MCF 10A (cell line): ENCODE measurements at places on chromosomes 1 and 21.

- DNase-seq: peak; percentile 87
These were observed 8.2 kb upstream of the TARBP1 start for GRCh38 chr1:234486858-234487840.

DNA sequence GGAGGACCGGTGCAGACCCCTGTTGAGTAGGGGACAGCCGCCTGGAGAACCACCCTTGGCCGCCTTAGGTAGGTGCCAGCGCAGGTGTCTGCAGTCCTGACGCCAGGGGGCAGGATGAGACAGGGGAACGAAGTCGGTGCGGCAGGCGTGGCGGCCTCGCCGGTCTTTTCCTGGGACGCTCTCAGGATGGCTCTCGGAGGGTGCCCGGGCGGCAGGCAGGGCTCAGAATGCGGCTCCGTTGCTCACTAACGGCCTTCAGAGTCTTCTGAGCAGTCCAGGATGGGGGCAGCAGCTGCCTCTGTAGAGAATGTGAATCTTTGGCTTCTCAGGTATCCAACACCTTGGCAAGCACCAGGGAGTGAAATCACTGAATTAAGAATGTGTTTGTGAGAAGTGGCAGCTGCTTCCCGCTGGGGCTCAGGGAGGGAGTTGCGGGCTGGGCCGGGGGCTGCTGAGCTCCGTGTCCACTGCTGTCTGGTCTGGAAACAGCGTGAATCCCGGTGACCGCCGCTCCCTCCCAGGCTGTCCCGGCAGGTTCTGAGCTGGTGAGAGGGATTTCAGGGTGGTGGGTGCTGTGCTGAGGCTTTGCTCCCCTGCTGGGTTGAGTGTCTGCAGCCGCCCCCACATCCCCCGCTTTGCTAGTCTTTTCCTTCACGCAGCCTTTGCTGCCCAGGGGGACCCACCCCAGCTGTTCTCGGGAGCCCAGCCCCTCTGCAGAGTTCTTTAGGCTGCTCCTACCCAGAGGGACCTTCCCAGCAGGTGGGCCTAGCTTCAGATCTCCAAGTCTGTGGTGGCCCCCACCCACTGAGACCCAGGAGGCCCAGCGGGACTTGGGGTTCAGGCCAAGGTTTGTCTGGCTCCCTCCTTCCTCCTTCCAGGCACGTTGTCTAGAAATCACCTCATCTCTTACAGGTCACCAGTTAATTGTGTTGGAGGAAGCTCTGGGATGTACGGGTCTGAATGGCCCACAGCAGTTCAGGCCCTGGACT is 11.1 kb upstream of the C1orf174 start:
- DNase-seq: peak; percentile 77

DNA sequence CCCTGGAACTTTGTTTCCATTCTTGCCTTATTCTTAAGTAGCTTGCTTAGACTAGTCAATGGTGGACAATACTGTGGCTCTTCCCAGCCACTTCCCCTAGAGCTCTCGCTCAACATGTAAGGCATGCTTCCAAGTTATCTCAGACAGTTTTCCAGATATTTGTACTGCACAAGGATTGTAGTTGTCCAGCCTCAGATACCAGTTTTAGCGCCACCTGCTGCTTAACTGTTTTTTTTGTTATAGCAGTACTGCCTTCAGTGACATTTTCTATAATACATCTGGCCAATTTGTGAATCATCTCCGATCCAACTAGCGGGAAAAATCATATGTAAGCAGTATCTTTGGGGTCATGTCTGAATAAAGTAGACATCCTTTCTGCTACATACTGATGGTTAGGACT is 346.7 kb upstream of the ADGRL4 start:
- DNase-seq: peak; percentile 66

DNA sequence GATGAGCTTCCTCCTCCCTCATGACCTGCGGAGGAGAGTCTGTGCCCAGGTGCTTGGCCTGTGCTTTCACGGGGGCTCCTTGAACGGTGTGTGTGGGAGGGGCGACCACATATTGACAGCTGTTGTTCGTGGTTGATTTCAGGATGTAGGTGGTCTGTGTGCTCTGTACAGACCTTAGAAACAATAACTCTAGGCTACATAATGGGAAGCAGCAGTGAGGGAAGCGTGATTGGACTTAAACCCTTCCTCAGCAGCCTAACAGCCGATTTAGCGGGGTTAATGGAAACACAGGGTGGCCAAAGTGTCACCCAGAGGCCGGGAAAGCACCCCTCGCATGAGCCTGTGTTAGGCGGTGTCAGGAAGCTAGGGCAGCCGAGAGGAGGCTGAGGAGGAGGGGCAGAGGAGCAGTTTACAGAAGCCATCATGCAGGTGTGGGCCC is 56.0 kb downstream of the TBCE start:
- no peak for DNase-seq

GRCh38 chr1:206001476-206001888 is 1.7 kb downstream of the RAB7B start:
- peak; percentile 99 for DNase-seq

GRCh38 chr1:193310564-193310963 is 124.2 kb upstream of the B3GALT2 start:
- DNase-seq: no peak

DNA sequence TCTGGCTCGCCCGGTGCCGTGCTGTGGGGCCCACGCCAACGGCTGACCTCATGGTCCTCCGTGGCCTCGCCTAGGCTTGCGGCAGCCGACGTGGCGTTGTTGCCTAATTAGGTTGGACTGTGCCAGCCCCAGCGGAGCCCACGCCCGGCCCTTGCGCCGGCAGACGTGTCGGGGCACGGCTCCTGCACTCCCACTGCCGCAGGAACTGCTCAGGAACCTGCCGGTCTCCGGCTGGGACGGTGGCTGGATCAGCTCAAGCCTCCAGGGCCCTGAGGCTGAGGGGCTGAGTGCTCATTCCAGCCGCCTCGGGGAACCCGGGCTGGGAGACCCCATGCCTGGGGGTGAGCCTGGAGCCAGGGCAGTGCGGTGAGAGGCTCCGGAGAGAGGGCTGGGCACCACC is 16.1 kb upstream of the PEX10 start:
- peak; percentile 79 for DNase-seq

GRCh38 chr1:43602990-43603389 is 47.0 kb upstream of the KDM4A start:
- no peak for DNase-seq

GRCh38 chr1:173353350-173353749 is 123.8 kb upstream of the PRDX6 start:
- no peak for DNase-seq

- DNase-seq: no peak
These were observed 72.1 kb downstream of the GPR52 start for GRCh38 chr1:174519844-174520243.

- DNase-seq: peak; percentile 48
These were observed 92.5 kb downstream of the SLC25A24 start for GRCh38 chr1:108107658-108108057.

DNA sequence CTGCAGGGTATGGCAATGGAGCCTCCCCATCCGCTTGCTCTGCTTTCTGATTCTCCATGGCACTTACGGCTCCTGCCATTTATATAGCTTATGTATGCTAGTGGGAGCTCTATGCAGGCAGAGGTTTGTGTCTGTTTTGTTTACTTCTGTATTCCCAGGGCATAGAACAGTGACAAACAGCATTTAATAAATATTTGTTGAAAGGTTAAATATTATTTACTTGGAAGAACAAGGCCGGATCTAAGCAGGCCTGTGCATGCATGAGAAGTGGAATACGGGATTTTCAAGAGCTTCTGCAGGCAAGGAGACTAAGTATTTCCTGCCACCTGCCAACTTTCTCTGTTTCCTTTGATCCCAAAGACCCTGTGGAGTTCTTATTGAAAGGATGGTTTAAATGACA is 90.7 kb downstream of the XCL2 start:
- no peak for DNase-seq

DNA sequence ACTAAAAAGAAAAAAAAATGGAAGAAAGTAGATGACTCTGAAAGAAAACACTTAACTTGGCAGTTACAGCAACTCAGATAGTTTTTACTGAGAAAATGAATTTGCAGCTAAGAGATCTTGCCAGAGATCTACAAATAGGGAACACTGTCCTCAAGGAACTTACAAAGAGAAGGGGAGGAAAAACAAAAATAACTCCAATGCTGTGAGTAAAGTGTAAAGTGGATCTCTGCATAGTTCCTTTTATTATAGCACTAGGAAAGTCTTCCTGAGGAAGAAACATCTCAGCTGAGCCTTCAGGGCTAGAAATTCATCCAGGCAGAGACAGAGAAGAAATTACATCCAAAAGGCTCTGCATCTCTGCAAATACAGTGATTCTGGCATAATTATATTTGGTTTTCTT is 3.9 kb downstream of the CD1B start:
- no peak for DNase-seq

DNA sequence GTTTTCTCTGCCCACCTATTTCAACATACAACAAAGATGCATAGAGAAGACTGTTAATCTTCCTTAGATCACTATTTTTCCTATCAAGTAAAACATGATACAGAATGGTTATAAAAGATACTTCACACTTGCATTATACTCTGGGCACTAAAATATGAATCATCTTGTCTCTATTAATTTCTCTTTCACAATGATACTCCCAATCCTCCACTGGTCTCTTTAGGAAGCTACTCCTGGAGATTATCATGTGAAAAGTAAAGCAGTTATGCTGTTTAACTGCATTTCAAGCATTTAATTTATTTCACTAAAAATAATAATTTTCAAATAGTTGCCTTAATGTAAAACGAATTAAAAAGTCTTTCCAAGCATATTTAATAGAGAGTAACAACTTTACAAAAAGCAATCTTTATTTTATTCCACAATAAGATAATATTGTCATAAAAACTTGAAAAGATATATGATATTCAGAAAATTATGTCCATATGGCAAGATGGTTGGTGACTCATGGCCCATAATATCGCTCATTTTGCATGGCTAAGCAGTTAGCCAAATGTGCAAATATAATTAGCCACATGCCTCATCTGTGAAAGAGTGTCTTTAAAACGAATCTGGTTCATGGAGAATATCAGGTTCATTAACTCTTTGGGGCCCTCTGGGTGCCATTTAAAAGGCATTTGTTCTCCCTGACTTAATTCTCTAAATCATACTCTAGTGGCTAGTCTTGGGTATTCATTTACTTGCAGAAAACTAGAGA is 1569.0 kb upstream of the B3GALT2 start:
- DNase-seq: peak; percentile 5

DNA sequence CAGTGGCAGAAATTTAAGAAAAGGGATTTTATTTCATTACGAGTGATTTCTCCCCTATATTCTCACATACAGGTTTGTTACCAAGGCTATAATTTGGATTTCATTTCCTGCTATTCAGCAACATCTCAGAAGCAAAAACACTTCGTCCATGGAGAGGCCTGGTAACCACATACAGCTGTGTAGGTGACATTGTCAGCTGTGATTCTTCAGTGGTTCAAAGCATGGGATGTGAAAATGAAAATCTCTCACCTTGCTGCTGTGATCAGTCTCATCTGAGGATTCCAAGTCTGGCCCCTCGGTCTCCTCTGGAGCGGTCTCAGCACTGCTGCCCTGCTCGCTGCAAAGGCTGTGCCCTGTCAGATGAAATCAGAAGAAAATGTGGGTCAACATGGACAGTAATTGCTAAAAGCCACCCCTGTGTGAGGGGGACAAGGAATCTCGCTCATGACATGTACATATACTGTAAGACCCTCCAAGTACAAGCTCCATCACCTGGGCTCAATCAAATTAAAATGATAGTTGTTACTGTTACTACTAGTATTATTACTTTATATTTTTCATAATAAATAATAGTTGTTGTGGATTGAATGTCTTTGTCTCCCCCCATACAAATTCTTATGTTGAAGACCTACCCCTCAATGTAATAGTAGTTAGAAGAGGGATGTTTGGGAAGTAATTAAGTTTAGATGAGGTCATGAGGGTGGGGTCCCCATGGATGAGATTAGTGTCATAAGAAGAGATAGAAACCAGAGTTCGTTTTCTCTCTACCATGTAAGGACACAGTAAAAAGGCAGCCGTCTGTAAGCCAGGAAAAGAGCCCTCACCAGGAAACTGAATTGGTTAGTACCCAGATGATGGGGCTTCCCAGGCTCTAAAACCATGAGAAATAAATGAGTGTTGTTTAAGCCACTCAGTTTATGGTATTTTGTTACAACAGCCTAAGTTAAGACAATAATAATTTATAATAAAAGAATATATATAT is 126.7 kb upstream of the KRTAP19-8 start:
- no peak for DNase-seq

- DNase-seq: no peak
These were observed 32.0 kb downstream of the CCSAP start for GRCh38 chr1:229310833-229311232.

DNA sequence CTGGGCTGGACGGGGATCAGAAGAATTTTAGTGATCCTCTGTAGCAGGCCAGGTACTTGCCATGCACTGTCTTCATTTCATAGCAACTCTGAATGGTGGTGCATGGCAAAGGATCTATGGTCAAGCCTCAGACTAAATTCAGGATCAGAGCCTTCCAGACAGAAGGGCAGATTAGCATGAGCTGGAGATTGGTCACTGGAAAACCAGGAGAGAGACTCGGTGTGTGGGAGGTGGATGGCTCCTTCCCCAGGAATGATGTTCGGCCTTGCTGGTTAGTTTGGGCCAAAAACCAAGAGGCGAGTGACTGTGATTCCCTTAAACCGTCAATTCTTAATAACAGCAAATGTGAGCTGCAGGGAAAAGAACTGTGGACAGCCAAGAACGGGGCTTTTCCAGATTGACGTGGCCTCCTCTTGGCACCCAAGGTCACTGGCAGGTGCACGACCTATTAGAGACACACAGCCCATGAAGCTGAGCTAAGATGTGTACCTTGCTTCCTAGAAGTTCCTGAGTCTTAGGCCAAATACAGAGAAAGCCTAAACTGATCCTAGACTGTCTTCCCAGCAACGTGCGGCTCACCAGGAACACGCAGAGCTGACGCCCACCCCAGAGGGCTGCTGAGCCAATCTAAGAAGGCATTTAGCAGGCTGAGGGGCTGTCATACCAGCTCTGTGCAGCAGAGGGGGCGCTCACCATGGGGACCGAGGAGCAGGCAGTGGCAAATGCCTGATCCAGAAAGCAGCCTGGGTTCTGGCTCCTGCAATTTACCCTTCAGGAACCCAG is 18.5 kb downstream of the ALDH4A1 start:
- peak; percentile 65 for DNase-seq
